ENCODE measurements at places on chromosomes 12 and 14. TPM values are rescaled to one million over a fixed set of nuclear protein-coding genes. Genes with fewer than 3 reads are reported as not detected.
A peak's percentile ranks its signal among the peaks of the same experiment; 100 is the strongest.

The OTOGL gene
- total RNA-seq, result 0.83 TPM

The KRT6C gene
- not detected for total RNA-seq

The PCBP2 gene
- 1,170 TPM for total RNA-seq

DNA sequence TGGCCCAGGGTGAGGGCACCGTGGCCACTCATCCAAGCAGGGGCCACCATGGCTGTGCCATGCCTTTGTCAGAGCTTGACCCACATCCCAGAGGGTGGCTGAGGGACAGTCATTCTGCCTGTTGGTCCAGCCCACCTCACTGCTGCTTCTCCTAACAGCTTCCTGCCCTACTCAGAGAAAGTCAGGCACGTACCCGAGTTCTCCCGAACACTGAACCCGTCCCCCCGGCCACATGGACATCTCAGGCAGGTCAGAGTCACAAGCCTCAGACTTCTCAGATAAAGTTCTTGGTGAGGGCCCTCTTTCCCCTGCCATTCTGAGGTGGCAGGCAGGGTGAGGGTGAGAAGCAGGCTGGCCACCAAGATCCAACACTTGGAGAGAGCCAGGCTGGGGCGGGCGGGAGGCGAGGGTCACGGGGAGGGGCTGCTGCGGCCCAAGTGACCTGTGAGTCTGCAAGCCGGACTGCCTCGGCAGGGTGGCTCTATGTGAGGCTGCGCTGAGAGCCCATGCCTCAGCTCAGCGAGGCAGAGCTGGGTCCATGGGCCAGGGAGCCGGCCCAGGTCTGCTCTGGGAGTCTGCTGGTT lies 317.8 kb downstream of the TMEM121 start:
- peaks cover 11% of the 10 kb centered on the region for H3K27me3 ChIP-seq
- no peak for DNase-seq
- no peak overlapping the region for H3K27ac ChIP-seq
- no peaks in the 10 kb centered on the region for H3K4me1 ChIP-seq
- peaks cover 18% of the 10 kb centered on the region for H3K36me3 ChIP-seq

- H3K27ac ChIP-seq, result peak overlapping the region; percentile 82
- H3K4me3 ChIP-seq, result peak overlapping the region; percentile 46
- DNase-seq, result no peak
- peaks cover 6% of the 10 kb centered on the region for H3K36me3 ChIP-seq
Measured at GRCh38 chr12:124556896-124557501, 10.4 kb downstream of the NCOR2 start.

- no peak for DNase-seq
- no peaks in the 10 kb centered on the region for H3K36me3 ChIP-seq
- H3K4me3 ChIP-seq, result no peak overlapping the region
- no peak overlapping the region for H3K27ac ChIP-seq
Measured at GRCh38 chr14:90678420-90678819, 137.8 kb downstream of the TTC7B start.

GRCh38 chr12:107801150-107801549 lies 26.6 kb downstream of the ASCL4 start:
- no peaks in the 10 kb centered on the region for H3K4me1 ChIP-seq
- H3K4me3 ChIP-seq, result no peak overlapping the region
- no peaks in the 10 kb centered on the region for H3K27me3 ChIP-seq
- no peak for DNase-seq
- no peaks in the 10 kb centered on the region for H3K36me3 ChIP-seq

DNA sequence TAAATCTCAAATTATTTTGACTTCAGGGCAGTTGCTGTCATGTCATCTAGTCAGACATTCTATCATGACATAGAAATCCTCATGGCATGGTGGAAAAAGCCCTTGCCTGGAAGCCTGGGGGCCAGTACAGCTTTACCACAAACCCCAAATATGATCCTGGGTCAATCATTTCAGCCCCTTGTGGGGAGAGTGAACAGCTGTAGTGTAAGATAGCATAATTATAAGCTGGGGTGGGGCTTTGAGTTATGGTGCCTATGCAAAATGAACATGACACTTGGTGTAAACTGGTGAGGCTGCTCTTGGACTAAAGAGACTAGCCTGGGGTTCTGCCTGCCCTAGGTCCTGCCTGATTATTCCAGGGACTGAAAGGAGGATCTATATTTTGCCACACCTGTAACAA lies 207.7 kb upstream of the DDHD1 start:
- no peak for DNase-seq
- H3K4me3 ChIP-seq, result no peak overlapping the region
- no peaks in the 10 kb centered on the region for H3K4me1 ChIP-seq
- H3K36me3 ChIP-seq, result peaks cover 8% of the 10 kb centered on the region
- H3K27ac ChIP-seq, result no peak overlapping the region

- no peak for DNase-seq
- H3K27me3 ChIP-seq, result no peaks in the 10 kb centered on the region
- no peaks in the 10 kb centered on the region for H3K4me1 ChIP-seq
- no peak overlapping the region for H3K27ac ChIP-seq
- no peak overlapping the region for H3K4me3 ChIP-seq
Measured at GRCh38 chr14:75139185-75139584, 12.3 kb upstream of the NEK9 start.

- H3K27ac ChIP-seq, result no peak overlapping the region
- peaks cover 9% of the 10 kb centered on the region for H3K27me3 ChIP-seq
- H3K4me1 ChIP-seq, result peaks cover 16% of the 10 kb centered on the region
- no peak overlapping the region for H3K4me3 ChIP-seq
- H3K36me3 ChIP-seq, result peaks cover 13% of the 10 kb centered on the region
Measured at GRCh38 chr14:101064121-101064661, 160.7 kb upstream of the RTL1 start.

DNA sequence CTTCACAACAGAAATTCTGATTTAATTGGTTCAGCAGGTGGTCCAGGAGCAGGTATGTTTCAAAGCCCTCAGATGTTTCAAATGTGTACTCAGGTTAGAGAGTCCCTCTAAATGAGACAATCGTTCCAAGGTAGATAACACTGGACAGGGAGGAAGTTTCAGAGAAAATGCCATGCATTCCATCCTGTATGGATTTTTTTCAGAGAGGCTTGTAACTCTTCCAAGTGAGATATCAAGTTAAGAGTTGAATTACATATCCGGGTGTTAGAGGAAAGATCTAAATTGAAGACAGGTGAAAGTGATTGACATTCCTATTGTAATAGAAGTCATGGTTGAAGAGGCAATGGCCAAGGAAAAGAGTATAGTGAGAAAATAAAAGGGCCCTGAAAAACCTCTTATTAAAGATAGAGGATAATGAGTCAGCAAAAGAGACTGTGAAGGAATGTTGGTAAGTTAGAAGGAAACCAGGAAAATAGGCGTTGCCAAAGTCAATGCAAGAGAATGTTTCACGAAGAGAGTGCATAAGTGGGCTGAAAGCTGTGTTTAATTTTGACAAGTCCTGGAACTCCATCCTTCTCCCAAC lies 105.8 kb downstream of the BMP4 start:
- no peaks in the 10 kb centered on the region for H3K36me3 ChIP-seq
- H3K27me3 ChIP-seq, result no peaks in the 10 kb centered on the region
- no peak overlapping the region for H3K27ac ChIP-seq
- H3K4me3 ChIP-seq, result no peak overlapping the region
- H3K4me1 ChIP-seq, result no peaks in the 10 kb centered on the region

GRCh38 chr12:67539946-67540345 lies 108.6 kb upstream of the DYRK2 start:
- no peaks in the 10 kb centered on the region for H3K27me3 ChIP-seq
- peaks cover 5% of the 10 kb centered on the region for H3K4me1 ChIP-seq
- no peaks in the 10 kb centered on the region for H3K36me3 ChIP-seq
- no peak for DNase-seq
- no peak overlapping the region for H3K27ac ChIP-seq

GRCh38 chr12:115311875-115312274 lies 627.9 kb upstream of the TBX3 start:
- no peak overlapping the region for H3K4me3 ChIP-seq
- no peak overlapping the region for H3K27ac ChIP-seq
- no peaks in the 10 kb centered on the region for H3K27me3 ChIP-seq
- DNase-seq, result no peak
- peaks cover 3% of the 10 kb centered on the region for H3K4me1 ChIP-seq

DNA sequence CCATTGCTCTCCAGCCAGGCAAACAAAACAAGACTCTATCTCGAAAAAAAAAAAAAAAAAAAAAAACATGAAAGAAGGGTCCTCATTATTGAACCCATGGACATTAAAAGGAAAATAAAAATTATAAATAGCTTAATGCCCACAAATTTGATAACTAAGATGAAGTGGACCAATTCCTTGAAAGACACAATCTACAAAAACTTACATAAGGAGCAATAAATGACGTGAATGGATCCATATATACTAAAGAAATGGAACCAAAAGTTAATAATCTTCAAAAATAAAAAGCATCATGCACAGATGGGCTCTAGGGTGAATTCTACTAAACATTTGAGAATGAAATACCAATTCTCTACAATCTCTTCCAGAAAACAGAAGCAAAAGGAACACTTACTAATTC lies 47.7 kb upstream of the AP4S1 start:
- peaks cover 6% of the 10 kb centered on the region for H3K4me1 ChIP-seq
- H3K4me3 ChIP-seq, result no peak overlapping the region
- no peaks in the 10 kb centered on the region for H3K36me3 ChIP-seq
- H3K27me3 ChIP-seq, result no peaks in the 10 kb centered on the region
- no peak overlapping the region for H3K27ac ChIP-seq

GRCh38 chr12:304805-305204 lies 42.2 kb upstream of the SLC6A13 start:
- no peak overlapping the region for H3K4me3 ChIP-seq
- no peak for DNase-seq
- H3K36me3 ChIP-seq, result peaks cover 29% of the 10 kb centered on the region
- H3K4me1 ChIP-seq, result no peaks in the 10 kb centered on the region
- peaks cover 3% of the 10 kb centered on the region for H3K27me3 ChIP-seq

- H3K4me1 ChIP-seq, result peaks cover 24% of the 10 kb centered on the region
- peak overlapping the region; percentile 3 for H3K27ac ChIP-seq
- H3K4me3 ChIP-seq, result peak overlapping the region; percentile 99
- peaks cover 12% of the 10 kb centered on the region for H3K27me3 ChIP-seq
Measured at GRCh38 chr14:61698206-61698980, 3.1 kb downstream of the HIF1A start.

DNA sequence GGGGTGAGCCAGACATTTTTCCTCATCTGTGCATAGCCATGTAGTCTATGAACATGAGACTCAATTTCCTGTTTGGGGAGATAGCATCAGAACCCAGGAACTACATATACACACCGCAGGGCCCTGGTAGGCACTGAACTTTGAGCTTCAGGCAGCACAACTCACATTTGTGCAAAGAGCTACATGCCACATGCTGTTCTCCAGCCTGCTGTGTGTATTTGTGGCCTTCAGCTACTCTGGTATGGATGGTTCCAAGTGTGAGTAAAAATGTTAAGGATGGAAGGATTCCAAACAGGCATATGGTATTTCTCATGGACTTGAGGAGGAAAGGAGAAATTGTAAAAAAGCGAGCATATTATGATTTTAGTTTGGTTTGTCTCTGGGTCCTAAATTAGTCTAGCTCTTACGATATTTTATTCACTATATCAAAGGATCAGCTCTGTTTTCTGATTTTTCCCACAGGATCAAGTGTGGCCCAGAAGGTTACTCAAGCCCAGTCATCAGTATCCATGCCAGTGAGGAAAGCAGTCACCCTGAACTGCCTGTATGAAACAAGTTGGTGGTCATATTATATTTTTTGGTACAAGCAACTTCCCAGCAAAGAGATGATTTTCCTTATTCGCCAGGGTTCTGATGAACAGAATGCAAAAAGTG lies 422.4 kb upstream of the OR4E1 start:
- H3K4me1 ChIP-seq, result no peaks in the 10 kb centered on the region
- H3K27ac ChIP-seq, result no peak overlapping the region

- H3K36me3 ChIP-seq, result peaks cover 33% of the 10 kb centered on the region
- H3K4me1 ChIP-seq, result no peaks in the 10 kb centered on the region
- H3K27me3 ChIP-seq, result no peaks in the 10 kb centered on the region
- no peak for DNase-seq
- no peak overlapping the region for H3K4me3 ChIP-seq
- no peak overlapping the region for H3K27ac ChIP-seq
Measured at GRCh38 chr12:90280564-90281058, 572.0 kb upstream of the ATP2B1 start.

DNA sequence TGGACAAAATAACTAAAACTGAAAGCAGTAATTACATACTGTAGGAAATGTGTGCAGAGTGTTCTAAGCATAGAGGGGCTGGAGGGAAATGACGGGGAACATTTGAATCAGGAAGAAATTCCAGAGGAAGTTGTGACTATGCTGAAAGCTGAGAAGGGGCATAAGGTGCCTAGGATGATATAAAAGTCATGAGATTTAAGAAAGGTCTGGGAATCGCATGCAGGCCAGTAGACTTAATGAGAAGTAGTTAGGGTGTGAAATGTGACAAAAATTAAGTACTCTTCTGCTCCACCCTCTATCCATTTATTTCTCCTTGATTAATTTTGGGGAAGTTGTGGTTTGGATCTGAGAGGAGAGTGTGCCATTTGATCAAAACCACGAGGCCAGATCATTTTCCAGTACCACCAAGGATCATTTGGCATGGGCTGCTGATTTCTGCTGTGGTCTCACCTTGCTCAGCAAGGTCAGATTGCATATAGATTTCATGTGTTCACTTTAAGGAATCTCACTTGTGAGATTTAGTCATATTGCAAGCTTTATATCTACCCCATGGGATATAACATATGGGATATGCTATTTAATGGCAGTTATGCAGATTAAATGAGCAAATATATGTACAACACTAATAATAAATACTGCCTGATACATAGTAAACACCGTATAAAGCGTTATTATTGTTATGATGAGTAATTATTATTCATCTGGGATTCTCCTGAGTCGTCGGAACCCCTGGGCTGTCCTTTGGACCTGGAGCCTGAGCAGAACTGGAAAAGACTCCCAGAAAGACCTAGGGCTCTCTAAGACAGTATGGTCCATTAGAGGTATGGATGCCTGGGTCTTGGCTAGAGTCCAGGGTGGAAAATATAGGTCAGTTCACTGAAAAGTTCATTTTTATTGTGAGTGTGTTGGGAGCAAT lies 72.3 kb downstream of the SRGAP1 start:
- DNase-seq, result no peak
- H3K27me3 ChIP-seq, result peaks cover 2% of the 10 kb centered on the region
- peaks cover 6% of the 10 kb centered on the region for H3K36me3 ChIP-seq
- no peak overlapping the region for H3K27ac ChIP-seq

- no peak overlapping the region for H3K27ac ChIP-seq
- no peak for DNase-seq
- no peaks in the 10 kb centered on the region for H3K36me3 ChIP-seq
- H3K4me1 ChIP-seq, result no peaks in the 10 kb centered on the region
- no peak overlapping the region for H3K4me3 ChIP-seq
- no peaks in the 10 kb centered on the region for H3K27me3 ChIP-seq
Measured at GRCh38 chr14:25003537-25003936, 46.4 kb downstream of the STXBP6 start.

- H3K36me3 ChIP-seq, result no peaks in the 10 kb centered on the region
- no peaks in the 10 kb centered on the region for H3K27me3 ChIP-seq
- DNase-seq, result no peak
- H3K4me3 ChIP-seq, result no peak overlapping the region
Measured at GRCh38 chr12:80756875-80757274, 40.2 kb downstream of the MYF5 start.

- H3K27ac ChIP-seq, result no peak overlapping the region
- DNase-seq, result no peak
- no peak overlapping the region for H3K4me3 ChIP-seq
- no peaks in the 10 kb centered on the region for H3K4me1 ChIP-seq
- H3K36me3 ChIP-seq, result no peaks in the 10 kb centered on the region
Measured at GRCh38 chr12:94305130-94305957, 154.3 kb downstream of the CEP83 start.

All from glutamatergic neuron (in vitro differentiated cells).